ENCODE measurements at places on chromosomes 16 and 17. TPM values are rescaled to one million over a fixed set of nuclear protein-coding genes. Genes with fewer than 3 reads are reported as not detected.

The FGF11 gene
- polyA plus RNA-seq, result 1.3 TPM

The TNP2 gene
- polyA plus RNA-seq, result not detected

The DNAI2 gene
- 0.07 TPM for polyA plus RNA-seq

The SLC22A31 gene
- 8.8 TPM for polyA plus RNA-seq

The MSLN gene
- 62.0 TPM for polyA plus RNA-seq

The CD300E gene
- polyA plus RNA-seq, result 0.12 TPM

The MT1A gene
- 0.31 TPM for polyA plus RNA-seq

The CES1 gene
- polyA plus RNA-seq, result 27.7 TPM

The CACNG1 gene
- 0.25 TPM for polyA plus RNA-seq

The FAAP100 gene
- 26.9 TPM for polyA plus RNA-seq

The SLC12A3 gene
- 0.21 TPM for polyA plus RNA-seq

The FAM20A gene
- polyA plus RNA-seq, result 10.2 TPM

- DNase-seq, result no peak
These were observed 3.3 kb downstream of the HOXB9 start for GRCh38 chr17:48622857-48623256.

GRCh38 chr17:8062807-8063483, 24.1 kb downstream of the ALOX15B start:
- DNase-seq, result no peak

- no peak for DNase-seq
These were observed 1.6 kb downstream of the BORCS6 start for GRCh38 chr17:8188263-8188839.

- DNase-seq, result no peak
These were observed 45.1 kb downstream of the CMIP start for GRCh38 chr16:81489547-81490267.

GRCh38 chr17:77318491-77319210, 177.9 kb downstream of the SEC14L1 start:
- no peak for DNase-seq

DNA sequence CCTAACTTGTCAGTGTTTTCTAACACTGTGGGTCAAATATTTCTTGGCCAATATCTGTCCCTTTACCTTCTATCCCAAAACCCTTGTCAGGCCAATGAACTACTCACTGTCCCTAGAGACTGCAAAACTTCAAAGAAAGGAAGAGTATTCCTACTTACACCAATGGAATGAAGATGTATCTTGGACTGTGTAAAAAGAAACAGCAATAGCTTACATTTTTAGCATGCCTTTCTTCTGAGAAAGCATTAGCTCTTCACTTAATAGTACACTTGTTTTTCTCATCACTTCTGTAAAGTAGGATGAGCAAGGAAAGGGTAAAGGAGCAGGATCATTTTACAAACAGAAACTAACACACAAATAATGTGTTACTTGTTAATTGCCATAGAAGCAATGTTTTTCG, 73.9 kb downstream of the STH start:
- no peak for DNase-seq

DNA sequence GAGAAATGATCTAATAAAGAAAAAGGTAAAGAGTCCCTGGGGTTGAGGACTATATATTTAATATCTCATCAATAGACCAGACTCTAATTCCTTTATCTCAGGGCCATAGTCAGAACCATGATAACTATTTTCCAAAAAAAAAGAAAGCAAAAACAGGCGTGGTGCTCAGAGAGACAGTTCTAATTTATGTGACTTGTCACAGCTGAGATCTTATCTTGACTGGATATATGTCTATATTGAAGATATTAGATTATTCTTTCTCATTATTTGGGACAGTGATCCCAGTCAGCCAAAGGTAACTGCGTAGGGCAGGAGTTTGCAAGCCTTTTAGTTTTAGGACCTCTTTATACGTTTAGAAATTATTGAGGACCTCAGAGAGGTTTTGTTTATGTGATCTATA, 52.4 kb downstream of the ITFG1 start:
- DNase-seq, result no peak

GRCh38 chr16:71808593-71809459, at the start of gene AP1G1:
TSS of gene AP1G1 (minus strand) at chr16:71808834. CDS start at chr16:71789479, 19,355 bp downstream.
- peak; percentile 99 for DNase-seq

GRCh38 chr17:6753006-6753445, 2.8 kb upstream of the XAF1 start:
- DNase-seq, result peak; percentile 39

DNA sequence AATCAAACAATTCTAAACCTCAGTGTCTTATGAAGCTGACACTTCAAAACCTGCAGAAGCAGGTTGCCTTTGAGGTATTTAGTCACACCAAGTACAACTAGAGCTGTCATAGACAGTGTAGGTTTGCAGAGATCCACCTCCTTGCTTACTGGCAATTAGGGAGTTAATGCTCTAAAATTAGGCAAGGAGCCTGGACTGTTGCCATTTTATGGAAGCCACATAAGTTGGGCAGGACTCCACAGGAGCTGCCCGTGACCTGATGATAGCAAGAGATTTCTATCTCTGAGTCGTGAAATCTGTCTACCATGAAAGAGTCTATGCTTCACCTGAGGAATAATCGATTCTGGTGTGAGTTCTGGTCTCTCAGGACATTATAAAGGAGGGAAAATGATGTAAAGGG, 8.9 kb downstream of the EME1 start:
- DNase-seq, result no peak

GRCh38 chr17:29930409-29931010, 482 bp upstream of the SSH2 start:
- DNase-seq, result no peak

DNA sequence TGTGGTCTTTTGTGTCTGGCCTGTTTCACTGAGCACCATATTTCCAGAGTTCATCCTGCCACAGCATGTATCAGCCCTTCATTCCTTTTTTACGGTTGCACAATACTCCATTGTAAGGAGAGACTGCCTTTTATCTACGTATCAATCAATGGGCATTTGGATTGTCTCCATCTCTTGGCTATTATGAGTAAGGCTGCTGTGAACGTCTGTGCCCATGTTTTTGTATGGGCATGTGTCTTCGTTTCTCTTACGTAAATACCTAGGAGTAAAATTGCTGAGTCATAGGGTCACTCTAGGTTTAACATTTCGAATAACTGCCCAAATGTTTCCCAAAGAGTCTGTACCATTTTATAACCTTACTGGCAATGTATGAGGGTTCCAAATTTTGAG, 202.8 kb upstream of the FOXF1 start:
- DNase-seq, result no peak

GRCh38 chr16:13108126-13108525, 206.7 kb downstream of the SHISA9 start:
- DNase-seq, result no peak

DNA sequence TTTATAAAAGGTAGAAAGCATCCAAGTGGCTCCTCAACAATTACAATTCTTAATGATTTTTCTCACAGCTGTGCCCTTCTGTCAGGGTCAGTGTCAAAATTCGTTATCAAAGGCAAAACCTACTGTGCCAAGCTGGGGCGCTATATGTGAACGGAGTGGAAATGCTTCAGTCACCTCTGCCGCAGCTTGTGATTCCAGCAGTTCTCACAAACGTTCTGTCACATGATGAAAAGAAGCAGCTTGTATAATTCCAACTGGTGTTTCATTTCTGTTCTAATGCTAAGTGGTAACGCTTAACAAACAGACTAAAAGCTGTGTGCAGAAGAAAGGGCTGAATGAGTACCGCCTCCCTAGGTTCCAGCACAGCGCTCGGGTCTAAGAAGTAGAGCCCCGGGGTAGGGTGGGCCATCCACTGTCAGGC, 14.2 kb downstream of the PLD6 start:
- peak; percentile 17 for DNase-seq

DNA sequence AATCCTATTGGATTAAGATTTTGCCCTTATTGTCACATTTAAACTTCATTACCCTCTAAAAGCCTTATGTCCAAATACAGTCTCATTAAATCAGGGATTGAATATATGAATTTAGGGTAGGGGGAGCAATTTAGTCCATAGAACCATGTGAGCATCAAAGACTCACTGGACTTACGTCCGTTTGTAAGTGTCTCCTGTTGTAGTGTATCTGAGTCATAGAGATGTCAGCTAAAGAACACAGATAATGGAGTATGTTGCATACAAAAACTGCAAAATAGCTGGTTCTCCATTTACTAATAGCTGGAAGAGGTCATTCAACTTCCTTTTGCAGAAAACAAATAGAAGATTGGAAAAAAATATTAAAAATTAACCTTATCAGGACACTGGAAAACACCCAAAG, 599.1 kb upstream of the SOX9 start:
- no peak for DNase-seq

- no peak for DNase-seq
These were observed 132.1 kb downstream of the CMIP start for GRCh38 chr16:81576696-81577095.

DNA sequence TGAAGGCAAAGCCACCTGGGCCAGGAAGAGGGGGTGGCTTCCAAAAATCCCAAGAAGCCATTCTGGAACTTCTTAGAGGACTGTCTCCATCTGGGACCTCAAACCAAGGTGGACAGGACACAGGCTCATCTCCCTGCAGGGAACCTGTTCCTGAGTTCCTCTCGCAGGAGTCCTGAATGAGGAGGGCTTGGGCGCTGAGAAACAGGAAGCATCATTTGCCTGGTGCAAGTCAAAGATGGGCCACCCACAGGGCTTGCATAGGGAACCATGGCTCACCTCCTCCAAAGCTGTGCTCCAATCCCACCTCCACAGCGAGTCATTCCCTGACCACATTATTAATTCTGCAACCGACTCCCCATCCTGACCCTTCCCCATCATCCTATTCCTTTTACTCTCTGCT, 55.0 kb upstream of the RPL38 start:
- DNase-seq, result no peak

- no peak for DNase-seq
These were observed 8.9 kb downstream of the CTRL start for GRCh38 chr16:67922740-67923139.

DNA sequence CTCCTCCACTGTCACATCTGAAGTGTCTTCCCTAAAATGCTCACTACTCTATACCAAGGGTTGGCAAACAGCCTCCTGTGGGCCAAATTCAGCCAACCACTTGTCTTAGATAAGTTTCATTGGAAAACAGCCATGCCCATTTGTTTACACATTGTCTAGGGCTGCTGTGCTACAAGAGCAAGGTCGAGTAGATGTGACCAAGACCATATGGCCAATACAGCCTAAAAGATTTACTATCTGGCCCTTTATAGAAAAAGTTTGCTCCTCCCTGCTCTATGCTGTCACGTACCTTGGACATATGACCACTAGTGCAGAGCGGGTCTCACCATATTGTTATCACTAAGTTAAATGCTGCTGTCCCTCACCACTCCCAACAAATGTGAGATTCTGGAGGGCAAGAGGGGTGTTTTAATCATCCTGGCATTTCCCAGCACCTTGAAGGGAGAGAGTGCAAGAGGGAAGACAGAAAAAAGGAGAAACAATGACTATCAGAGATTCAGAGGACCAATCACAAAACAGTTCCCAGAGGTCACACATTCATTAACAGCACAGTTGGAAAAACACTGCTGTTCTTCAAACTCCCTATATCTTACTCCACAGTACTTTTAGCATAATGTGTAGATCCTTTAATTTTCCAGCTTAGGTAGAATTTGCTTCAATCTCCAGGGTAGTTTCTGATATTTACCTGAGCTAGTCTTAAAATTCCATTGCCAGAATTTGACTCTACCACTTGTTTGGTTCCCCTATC, 13.2 kb downstream of the LSM12 start:
- no peak for DNase-seq
